ENCODE measurements at places on chromosomes 7 and 10. TPM values are rescaled to one million over a fixed set of nuclear protein-coding genes. Genes with fewer than 3 reads are reported as not detected.

DNA sequence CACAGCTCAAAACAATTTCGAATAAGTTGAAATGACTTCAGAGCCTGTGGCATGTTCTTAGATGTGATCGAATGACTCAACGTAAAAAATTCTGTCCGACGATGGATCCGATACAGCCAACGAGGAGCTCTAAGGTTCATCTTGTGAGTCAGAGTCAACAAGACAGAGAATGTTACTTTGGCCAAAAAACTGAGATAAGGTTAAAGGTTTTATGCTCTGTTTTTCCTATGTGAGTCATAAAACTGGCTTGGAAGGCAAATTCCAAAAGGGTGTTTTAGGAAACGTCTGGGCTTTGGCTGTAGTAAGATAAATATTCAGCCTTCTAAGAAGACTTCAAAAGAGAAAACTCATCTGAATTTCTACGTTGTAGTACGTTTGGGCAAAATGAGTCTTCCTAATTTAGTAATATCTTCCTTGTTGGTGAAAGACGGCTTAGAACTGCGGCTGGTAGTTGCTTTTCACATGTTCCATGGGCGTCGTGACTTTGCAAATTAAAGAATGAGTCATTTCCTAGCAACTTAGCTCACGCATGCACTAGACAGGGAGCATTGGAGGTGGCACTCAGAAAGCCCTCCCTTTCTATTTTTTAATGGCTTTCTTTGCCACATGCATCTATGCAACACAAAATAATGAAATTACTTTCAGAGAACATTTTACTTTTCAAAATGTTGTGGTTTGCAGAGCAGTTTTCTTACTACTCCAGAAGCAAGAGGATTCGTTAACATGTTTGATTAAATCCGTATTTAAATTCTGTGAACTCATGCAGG, 28.2 kb downstream of the PFKP start:
- H3K4me1 ChIP-seq, result peaks cover 17% of the 10 kb centered on the region
- H3K27me3 ChIP-seq, result no peaks in the 10 kb centered on the region
- peak overlapping the region; percentile 88 for H3K27ac ChIP-seq
- no peak for DNase-seq
- peak overlapping the region; percentile 56 for H3K4me3 ChIP-seq

GRCh38 chr10:79052291-79053080, 16.3 kb upstream of the ZMIZ1 start:
- no peaks in the 10 kb centered on the region for H3K27me3 ChIP-seq
- no peaks in the 10 kb centered on the region for H3K4me1 ChIP-seq
- no peak overlapping the region for H3K4me3 ChIP-seq
- H3K36me3 ChIP-seq, result no peaks in the 10 kb centered on the region
- DNase-seq, result peak; percentile 42

DNA sequence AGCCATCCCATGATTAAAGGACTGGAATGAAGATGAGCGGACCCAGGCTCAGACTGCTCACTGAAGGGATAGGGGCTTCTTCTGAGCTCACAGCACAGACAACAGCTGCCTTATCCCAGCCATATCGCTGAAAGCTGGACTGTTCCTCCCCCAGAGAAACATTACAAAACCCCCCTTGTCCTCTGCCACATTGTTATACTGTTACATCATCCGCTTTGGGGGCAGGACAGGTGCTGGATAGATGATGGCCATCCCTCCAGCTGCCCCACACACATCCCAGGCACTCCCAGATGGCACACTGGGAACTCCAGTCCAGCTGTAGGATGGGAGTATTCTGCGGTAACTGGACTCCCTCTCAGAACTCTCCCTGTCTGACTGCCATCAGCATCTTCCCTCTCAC, 58.7 kb upstream of the BTRC start:
- peaks cover 9% of the 10 kb centered on the region for H3K27me3 ChIP-seq
- peaks cover 2% of the 10 kb centered on the region for H3K4me1 ChIP-seq
- H3K4me3 ChIP-seq, result no peak overlapping the region
- no peak for DNase-seq
- H3K27ac ChIP-seq, result no peak overlapping the region
- H3K36me3 ChIP-seq, result no peaks in the 10 kb centered on the region

DNA sequence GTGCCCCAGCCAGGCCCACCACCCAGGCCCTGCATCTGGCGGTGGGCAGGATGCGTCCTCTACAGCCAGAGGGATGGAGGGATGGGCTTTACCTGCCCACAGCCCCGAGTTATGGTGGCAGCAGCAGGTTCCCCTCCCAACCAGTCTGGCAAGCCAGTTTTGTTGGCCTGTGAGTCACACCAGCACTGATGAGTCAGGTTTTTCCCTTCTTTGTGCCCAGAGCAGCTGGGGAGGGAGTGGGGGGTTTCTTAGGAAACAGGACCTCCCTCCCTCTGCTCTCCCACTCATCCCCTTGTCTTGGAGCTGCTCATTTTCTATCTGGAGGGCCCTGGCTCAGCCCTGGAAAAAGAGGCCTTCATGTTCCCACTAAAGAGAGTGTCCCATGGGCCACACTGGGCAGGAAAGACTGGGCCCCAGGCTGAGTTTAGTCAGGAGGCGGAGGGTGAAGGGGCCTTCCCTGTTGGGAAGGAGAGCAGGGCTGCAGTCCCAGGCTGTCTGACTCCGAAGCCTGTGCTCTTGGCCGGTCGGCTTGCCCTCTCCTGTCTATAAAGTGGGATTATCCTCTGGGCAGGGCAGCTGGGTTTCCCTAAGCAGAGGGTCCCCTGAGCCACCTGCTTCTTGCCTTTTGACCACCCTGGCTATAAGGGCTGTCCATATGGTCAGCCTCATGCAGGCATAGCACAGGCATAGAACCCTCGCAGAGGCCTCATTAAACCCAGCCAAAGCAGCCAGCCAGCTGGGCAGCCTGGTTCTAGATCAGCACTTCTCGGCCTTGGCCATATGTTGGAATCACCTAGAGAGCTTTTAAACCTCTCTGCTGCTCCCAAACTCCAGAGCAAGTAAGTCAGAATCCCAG, 30.2 kb upstream of the ANKRD2 start:
- H3K27me3 ChIP-seq, result no peaks in the 10 kb centered on the region
- H3K4me1 ChIP-seq, result peaks cover 15% of the 10 kb centered on the region
- peak overlapping the region; percentile 95 for H3K27ac ChIP-seq
- H3K36me3 ChIP-seq, result no peaks in the 10 kb centered on the region
- peak; percentile 93 for DNase-seq
- no peak overlapping the region for H3K4me3 ChIP-seq

- no peak overlapping the region for H3K27ac ChIP-seq
- no peaks in the 10 kb centered on the region for H3K36me3 ChIP-seq
- H3K4me1 ChIP-seq, result no peaks in the 10 kb centered on the region
- H3K27me3 ChIP-seq, result no peaks in the 10 kb centered on the region
- no peak for DNase-seq
Measured at GRCh38 chr7:32048970-32049491, 21.2 kb downstream of the PDE1C start.

DNA sequence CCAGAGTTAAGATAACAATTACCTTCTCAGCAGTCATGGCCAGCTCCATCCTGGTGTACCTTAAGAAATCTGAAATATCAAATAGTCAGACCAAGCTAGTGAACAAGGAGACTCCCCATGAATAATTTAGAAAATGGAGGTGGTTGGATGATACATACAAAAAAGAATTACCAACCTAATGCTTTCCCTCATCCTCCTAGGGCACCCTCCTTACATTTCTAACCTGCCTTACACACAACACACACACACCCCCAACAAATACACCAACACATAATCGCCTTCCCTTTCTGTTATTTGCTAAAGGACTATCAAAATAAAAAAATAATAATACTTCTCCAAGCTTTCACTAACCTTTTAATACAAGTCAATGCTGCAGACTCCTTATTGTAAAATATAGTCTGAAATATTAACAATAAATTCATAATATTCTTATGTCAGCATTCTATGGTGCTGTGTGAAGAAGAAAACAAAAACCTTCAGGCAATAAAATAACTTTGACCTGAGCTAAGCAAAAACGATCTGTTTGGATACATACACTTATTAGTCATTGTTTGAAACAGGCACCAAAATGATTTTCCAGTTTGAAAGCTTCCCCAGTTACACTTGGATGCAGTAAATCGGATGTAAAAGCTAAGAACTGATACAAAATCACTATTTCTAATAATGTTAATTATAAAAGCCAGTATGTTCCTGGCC, 3.4 kb downstream of the TWIST1 start:
- no peak for DNase-seq
- peak overlapping the region; percentile 39 for H3K4me3 ChIP-seq
- H3K27ac ChIP-seq, result no peak overlapping the region
- H3K27me3 ChIP-seq, result no peaks in the 10 kb centered on the region
- no peaks in the 10 kb centered on the region for H3K36me3 ChIP-seq
- H3K4me1 ChIP-seq, result peaks cover 3% of the 10 kb centered on the region

GRCh38 chr10:30581779-30582380, 47.7 kb downstream of the LYZL2 start:
- H3K4me1 ChIP-seq, result no peaks in the 10 kb centered on the region
- no peaks in the 10 kb centered on the region for H3K36me3 ChIP-seq
- no peak overlapping the region for H3K27ac ChIP-seq
- no peak for DNase-seq
- no peaks in the 10 kb centered on the region for H3K27me3 ChIP-seq

DNA sequence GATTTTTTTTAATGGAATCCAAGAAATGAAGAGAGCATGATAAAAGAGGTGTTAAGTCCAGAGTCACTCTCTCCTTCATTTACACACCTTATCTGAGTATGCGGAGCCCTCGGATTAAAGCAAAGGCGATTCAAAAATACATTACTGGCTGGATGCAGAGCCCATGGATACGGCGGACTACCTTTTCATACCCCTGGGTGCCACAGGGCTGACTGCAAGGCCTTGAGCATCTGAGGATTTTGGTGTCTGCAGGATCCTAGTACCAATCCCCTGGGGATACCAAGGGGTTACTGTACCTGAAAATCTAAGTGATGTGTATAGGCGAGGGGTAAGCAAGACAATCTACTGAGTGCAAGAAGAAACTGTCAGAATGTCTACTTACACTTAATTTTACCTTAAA, 20.5 kb downstream of the PIP4K2A start:
- no peak for DNase-seq
- H3K4me3 ChIP-seq, result no peak overlapping the region
- H3K27ac ChIP-seq, result no peak overlapping the region
- no peaks in the 10 kb centered on the region for H3K27me3 ChIP-seq
- H3K4me1 ChIP-seq, result peaks cover 3% of the 10 kb centered on the region

DNA sequence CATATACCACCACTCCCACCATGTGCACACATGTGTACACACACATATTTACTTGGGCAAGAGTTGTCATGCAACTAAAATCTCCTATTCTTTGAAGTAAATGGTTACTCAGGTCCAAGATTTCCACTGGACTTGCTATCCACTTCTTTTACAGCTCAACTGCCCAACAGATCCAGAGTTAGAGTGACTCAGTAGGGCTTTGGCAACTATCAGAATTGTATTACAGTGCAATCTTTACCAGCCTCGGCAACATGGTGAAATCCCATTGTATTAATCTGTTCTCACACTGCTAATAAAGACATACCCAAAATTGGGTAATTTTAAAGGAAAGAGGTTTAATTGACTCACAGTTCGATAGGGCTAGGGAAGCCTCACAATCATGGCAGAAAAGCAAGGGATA, 51.9 kb upstream of the ABLIM1 start:
- no peaks in the 10 kb centered on the region for H3K36me3 ChIP-seq
- DNase-seq, result no peak
- H3K27me3 ChIP-seq, result no peaks in the 10 kb centered on the region

DNA sequence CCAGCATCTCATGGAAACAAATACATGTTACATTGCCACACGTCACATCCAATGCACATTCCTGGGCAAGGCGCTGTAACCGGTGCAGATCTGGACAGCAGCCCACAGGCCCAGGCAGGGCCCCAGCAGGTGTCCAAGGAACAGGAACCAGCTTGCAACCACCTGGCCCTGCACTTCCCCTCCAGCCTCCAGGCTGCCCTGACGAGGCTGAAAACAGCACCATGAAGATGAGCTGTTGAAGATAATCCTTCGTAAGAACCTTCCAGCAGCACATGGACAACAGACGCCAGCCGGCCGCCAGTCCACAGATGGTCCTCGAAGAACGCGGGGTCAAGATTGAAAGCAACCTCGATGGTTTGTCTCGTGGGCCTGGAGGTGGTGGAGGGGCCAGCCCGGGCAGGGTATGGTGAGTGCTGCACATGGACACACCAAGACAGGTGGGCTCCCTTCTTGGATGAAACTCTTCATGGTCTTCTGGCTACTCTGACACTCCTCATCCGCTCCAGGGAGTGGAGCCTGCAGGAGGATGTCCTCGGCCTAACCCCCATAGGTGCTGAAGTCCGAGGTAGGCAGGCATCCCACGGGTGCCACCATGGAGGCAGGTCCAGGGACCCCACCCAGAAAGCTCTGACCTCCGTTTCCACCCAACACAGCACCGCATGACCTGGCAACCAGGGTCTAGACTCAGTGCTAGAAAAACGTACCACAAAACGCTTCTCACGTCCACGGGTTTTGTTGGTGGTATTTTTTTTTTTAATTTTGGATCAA, 22.9 kb downstream of the PDGFA start:
- H3K4me1 ChIP-seq, result no peaks in the 10 kb centered on the region
- H3K4me3 ChIP-seq, result no peak overlapping the region
- H3K27me3 ChIP-seq, result no peaks in the 10 kb centered on the region
- DNase-seq, result no peak

DNA sequence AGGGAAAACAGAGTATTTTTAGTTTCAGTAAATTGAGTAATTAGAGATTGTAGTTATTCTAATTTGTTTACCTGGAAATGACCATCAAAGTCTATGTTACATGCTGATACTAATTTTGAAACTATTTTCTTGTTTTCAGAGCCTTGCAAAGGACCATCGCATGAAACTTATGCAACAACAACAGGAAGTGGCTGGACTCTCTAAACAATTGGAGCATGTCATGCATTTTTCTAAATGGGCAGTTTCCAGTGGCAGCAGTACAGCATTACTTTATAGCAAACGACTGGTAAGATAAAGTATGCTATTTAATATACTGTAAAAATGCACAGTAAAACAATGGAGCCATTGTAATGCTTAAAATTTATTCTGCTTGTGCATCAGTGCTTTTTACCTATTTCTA, 78.5 kb downstream of the TRIM24 start:
- H3K36me3 ChIP-seq, result peaks cover 33% of the 10 kb centered on the region
- H3K27me3 ChIP-seq, result no peaks in the 10 kb centered on the region
- H3K4me1 ChIP-seq, result no peaks in the 10 kb centered on the region
- DNase-seq, result no peak
- no peak overlapping the region for H3K27ac ChIP-seq

The NUTM2B gene
- total RNA-seq, result 4.5 TPM

The ADAM8 gene
- total RNA-seq, result 21.4 TPM

The MMD2 gene
- not detected for total RNA-seq

The WBP1L gene
- 107 TPM for total RNA-seq

The CYP3A7 gene
- not detected for total RNA-seq
